ENCODE measurements at places on chromosomes 16 and 17. TPM values are rescaled to one million over a fixed set of nuclear protein-coding genes. Genes with fewer than 3 reads are reported as not detected.

Gene RNF43
- polyA plus RNA-seq, result 0.15 TPM

Gene EVPLL
- not detected for polyA plus RNA-seq

Gene MYO15A
- polyA plus RNA-seq, result 0.48 TPM

Gene CMTM1
- polyA plus RNA-seq, result not detected

Gene WSCD1
- polyA plus RNA-seq, result not detected

Gene NT5C3B
- polyA plus RNA-seq, result 50.1 TPM

Gene SHMT1
- polyA plus RNA-seq, result 18.9 TPM

Gene KRTAP4-6
- not detected for polyA plus RNA-seq

Gene SYNGR3
- 4.9 TPM for polyA plus RNA-seq

Gene TTLL6
- polyA plus RNA-seq, result not detected

Gene FAM171A2
- 0.06 TPM for polyA plus RNA-seq

Gene NXN
- polyA plus RNA-seq, result 0.18 TPM

Gene ZNF778
- 1.3 TPM for polyA plus RNA-seq

Gene PSMC3IP
- polyA plus RNA-seq, result 2.9 TPM

Gene TMEM170A
- 51.5 TPM for polyA plus RNA-seq

Gene IRF8
- polyA plus RNA-seq, result 718 TPM

Gene KRT28
- polyA plus RNA-seq, result not detected

Gene SEPTIN1
- 161 TPM for polyA plus RNA-seq

Gene SLC7A5
- 6.9 TPM for polyA plus RNA-seq

Gene MAF
- polyA plus RNA-seq, result not detected

Gene TSPOAP1
- 1.3 TPM for polyA plus RNA-seq

Gene OXLD1
- 77.7 TPM for polyA plus RNA-seq

Gene GCGR
- not detected for polyA plus RNA-seq

Gene PRAC2
- not detected for polyA plus RNA-seq

Gene ABCC11
- polyA plus RNA-seq, result not detected

Gene ANKRD40CL
- polyA plus RNA-seq, result not detected

Gene CNGB1
- not detected for polyA plus RNA-seq

Gene PDE6G
- 1.5 TPM for polyA plus RNA-seq

Gene NPIPB6
- polyA plus RNA-seq, result 0.29 TPM

Gene CCL8
- not detected for polyA plus RNA-seq

Gene GAS2L2
- polyA plus RNA-seq, result not detected

Gene CCDC154
- polyA plus RNA-seq, result 1.5 TPM

Gene LGALS9B
- polyA plus RNA-seq, result not detected

Gene VASN
- 0.45 TPM for polyA plus RNA-seq

Gene GPR142
- not detected for polyA plus RNA-seq

Gene TP53TG3C
- polyA plus RNA-seq, result not detected

Gene NPIPA7
- not detected for polyA plus RNA-seq

Gene ACSM2A
- not detected for polyA plus RNA-seq

Gene KRTAP3-1
- not detected for polyA plus RNA-seq

Gene EVI2B
- polyA plus RNA-seq, result 192 TPM

Gene RGS11
- not detected for polyA plus RNA-seq

Gene GNGT2
- polyA plus RNA-seq, result 10.3 TPM

Gene ITGAL
- polyA plus RNA-seq, result 51.9 TPM

Gene TBC1D3H
- polyA plus RNA-seq, result not detected

Gene KRTAP2-1
- polyA plus RNA-seq, result not detected

Gene HEATR3
- 6.9 TPM for polyA plus RNA-seq

Data from IgD-negative memory B cell (primary cell).